ENCODE measurements at places on chromosomes 11 and 22. TPM values are rescaled to one million over a fixed set of nuclear protein-coding genes. Genes with fewer than 3 reads are reported as not detected.

GRCh38 chr11:1194977-1195681 lies 27.7 kb upstream of the MUC5B start:
- DNase-seq: no peak

GRCh38 chr22:47929073-47929472 lies 1166.6 kb downstream of the TBC1D22A start:
- no peak for DNase-seq

GRCh38 chr11:11137339-11137738 lies 215.7 kb downstream of the CSNK2A3 start:
- no peak for DNase-seq

GRCh38 chr11:71385091-71385490 lies 63.1 kb downstream of the DHCR7 start:
- DNase-seq: no peak

The UPB1 gene
- 0.05 TPM for total RNA-seq

Data from M059J (cell line).